Stimulated activated naive CD4-positive, alpha-beta T cell treated with Interleukin-2 at 50 U/mL for 16 hours (primary cell): ENCODE measurements at places on chromosomes 5 and 9.

- DNase-seq = peak; percentile 53
These were observed 54.7 kb upstream of the SUSD3 start for GRCh38 chr9:93003552-93004407.

DNA sequence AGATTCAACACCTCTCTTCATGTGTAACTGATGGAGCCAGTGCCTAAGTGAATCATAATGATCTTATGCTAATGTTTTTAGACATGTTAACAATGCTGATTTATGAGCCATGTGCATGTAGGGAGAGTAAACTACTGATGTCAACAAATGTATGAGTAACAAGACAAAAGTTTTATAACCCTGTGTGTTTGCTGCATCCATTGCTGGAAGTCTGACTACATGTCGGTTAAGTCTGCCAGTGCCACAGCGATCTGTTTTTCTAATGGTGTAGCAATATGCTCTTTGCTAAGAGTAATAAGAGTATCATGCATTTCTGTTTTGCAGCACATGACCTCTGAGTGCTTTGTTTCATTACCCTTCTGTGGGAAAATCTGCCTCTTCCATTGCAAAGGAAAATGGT, 26.4 kb upstream of the TMOD1 start:
- no peak for DNase-seq

DNA sequence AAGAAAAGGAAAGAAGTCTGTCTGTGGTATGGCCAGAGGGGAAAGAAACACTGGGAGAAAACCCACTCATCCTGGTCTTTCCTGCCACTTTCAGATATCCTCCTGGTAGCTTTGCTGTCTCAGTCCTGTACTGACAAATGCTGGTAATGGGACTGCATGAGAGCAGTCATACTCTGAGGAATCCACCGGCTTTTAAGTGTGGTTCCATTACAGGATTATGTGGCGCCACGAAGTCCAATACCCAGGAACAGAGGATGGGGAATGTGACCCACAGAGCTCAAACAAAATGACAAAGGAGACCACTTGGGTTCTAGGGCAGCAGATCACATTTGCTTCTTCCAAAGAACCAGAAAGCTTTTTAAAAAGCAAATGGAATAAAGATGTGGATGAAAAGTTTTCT, 26.3 kb upstream of the FBP1 start:
- DNase-seq = no peak

- no peak for DNase-seq
These were observed 67.8 kb upstream of the SLC25A51 start for GRCh38 chr9:37971691-37972090.

GRCh38 chr5:150410524-150411244, 2.0 kb downstream of the CD74 start:
- peak; percentile 15 for DNase-seq

DNA sequence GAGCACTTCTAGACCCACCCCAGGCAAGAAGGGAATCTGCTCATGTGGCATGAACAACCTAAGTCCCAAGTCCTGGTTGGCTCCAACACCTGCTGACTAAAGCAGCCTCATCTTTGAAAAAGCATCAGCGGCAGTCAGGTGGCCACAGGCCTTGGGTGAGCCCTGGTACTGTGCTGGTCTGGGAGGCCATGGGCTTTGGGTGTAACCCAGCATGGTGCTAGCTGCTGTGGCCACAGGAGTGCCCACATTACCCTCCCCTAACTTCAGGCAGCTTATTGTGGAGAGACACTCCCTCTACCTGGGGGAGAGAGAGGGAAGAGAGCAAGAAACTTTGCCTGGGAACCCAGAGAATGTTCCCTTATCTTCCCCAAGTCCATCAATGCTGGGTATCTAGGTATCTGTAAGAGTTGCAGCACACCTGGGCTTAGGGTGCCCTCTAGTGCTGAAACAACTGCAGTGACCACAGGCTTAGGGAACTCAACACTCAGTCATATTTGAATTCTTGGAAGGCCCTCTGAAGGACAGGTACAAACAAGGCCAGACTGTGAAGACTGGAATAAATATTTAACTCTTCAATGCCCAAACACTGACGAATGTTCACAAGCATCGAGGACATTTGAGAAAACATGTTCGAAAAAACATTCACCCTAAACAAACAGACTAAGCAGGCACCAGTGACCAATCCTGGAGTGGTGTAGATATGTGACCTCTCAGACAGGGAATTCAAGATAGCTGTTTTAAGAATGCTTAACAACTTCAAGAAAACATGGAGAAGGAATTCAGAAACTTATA, 69.9 kb upstream of the OR2K2 start:
- no peak for DNase-seq

- no peak for DNase-seq
These were observed 63.3 kb upstream of the TAF1L start for GRCh38 chr9:32698706-32699277.

DNA sequence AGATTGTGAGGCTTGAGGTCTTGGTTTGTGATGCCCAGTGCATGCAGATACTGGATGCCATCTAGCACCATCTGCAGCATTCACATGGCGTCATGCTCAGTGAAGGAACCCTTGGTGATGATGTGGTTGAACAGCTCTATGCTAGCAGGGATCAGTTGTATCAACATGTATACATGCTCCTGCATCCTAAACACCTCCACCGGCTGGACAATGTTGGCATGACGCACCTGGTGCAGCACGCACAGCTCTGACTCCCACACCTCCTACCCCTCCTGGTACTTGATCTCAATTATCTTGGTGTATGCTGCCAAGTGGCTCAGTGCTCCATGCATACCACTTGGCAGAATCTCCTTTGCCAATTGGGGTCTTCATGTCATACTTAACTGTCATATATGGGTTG, 49.1 kb downstream of the MTREX start:
- no peak for DNase-seq

- no peak for DNase-seq
These were observed 57.6 kb downstream of the IPPK start for GRCh38 chr9:92612292-92612691.

- no peak for DNase-seq
These were observed 43.5 kb downstream of the FBN2 start for GRCh38 chr5:128494516-128494915.

DNA sequence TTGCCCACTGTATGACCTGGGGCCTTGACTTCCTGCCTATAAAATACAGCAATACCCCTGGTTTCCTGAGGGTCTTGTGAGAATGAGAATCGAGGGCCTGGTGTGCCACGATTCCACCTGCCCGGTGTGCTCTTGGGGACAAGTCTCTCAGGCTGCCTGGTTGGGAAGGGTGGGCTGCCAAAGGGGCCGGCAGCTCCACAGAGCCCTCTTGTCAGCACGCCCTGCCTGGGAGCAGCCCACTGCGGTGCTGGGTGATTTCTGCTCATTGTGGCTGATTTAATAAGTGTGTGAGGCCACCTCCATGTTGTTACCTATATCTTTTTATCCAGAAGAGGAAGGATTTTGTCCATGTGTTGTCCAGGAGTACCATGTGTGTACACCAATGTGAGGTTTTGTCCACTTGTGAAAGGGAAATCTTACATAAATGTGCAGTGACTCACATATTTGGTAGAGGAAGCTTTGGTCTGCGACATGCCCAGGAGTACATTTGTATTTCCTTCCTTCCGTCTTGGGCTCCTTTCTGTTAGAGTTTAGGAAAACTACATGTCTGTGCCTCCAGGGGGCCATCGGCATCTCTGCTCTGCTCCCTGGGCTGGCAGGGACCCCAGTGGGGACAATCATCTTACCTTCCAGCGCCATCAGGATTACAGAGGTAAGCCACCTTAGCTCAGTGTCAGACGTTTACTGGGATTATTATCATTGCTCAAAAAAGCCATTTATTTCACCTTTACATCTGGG, 108.6 kb downstream of the PHF2 start:
- DNase-seq = no peak

GRCh38 chr5:60223342-60223741, 329.8 kb upstream of the PDE4D start:
- no peak for DNase-seq

GRCh38 chr5:179375236-179375685, 30.0 kb upstream of the ADAMTS2 start:
- DNase-seq = no peak

DNA sequence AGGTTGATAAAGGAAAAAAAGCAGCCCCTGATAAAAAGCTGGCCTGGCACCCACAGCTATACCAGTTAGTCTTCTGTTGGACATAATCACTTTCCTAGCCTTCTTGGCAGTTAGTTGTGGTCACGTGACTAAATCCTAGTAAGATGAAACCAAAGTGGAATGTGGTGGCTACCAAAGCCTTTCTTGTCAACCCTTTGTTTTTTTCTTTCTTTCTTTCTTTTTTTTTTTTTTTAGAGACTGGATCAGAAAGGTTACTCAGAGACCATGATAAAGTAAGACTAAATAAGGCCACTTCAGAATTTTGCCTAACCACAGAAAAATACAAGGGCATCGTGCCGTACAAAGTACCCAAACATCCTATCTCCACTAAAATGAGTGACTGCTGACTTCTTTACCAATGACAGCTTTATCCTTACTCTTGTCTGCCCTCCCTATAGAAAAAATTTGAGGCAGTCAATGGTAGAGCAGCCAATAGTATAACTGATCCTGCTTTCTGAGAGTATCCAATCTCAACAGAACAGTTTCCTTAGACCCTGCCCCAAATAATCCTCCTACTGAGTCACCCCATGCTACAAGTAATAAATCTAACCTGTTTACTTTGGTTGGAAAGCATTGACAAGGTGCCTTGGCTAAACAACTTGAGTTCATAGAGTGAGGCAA, 14.2 kb upstream of the KIF27 start:
- DNase-seq = no peak

GRCh38 chr5:134620634-134621033, 12.0 kb downstream of the SAR1B start:
- DNase-seq = no peak

- DNase-seq = no peak
These were observed 6.4 kb upstream of the SLC2A8 start for GRCh38 chr9:127390563-127390962.

GRCh38 chr9:127919253-127919815, 2.5 kb upstream of the ST6GALNAC4 start:
- peak; percentile 34 for DNase-seq

- DNase-seq = no peak
These were observed 53.7 kb downstream of the EXD3 start for GRCh38 chr9:137369061-137369787.

GRCh38 chr9:109969011-109969410, 189.0 kb downstream of the PALM2AKAP2 start:
- no peak for DNase-seq

DNA sequence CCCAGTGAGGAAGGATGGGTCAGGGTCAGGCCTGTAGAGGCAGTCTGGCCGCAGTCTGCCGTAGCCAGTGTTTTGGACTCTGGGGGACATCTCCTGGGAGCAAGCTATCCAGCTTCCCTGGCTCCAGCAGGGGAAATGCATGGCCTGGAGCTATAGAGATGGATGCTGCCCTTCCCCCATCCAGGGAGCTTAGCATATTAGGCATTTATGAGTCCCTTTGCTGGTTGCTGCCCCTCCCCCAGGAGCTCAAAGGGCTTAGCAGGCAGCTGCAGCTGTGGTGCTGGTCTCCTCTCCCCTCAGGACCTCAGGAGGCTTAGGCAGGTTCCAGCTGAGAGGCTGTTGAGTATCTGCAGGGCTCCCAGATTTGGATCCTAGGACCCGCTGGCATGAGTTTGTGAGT, 1158.7 kb downstream of the DTWD2 start:
- no peak for DNase-seq

GRCh38 chr5:51810592-51810991, 427.3 kb downstream of the ISL1 start:
- DNase-seq = no peak

GRCh38 chr9:88706193-88707113, 171.5 kb downstream of the NXNL2 start:
- no peak for DNase-seq

GRCh38 chr5:116872986-116873385, 298.4 kb upstream of the SEMA6A start:
- DNase-seq = no peak

DNA sequence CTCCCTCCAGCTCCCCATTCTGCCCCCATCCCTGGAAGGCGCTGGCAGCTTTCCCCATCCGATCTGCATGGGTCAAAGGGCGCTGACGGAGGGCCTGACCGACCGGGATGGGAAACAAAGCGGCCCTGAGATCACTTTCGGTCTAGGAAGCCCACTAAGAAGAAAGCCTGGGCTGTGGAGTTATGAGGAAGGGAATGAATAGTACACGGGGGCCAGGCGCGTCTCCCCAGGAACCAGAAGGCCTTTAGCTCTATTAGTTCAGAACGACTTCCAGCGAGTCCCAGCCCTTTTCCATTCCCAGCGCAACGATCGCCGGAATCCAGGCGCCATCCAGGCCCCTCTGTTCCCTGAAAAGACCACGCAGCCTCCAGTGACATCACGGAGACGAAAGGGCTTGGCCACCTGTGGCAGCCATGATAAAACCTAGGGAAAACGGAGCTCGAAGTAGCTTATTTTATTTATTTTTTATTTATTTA, 70.1 kb upstream of the CCDC180 start:
- no peak for DNase-seq

DNA sequence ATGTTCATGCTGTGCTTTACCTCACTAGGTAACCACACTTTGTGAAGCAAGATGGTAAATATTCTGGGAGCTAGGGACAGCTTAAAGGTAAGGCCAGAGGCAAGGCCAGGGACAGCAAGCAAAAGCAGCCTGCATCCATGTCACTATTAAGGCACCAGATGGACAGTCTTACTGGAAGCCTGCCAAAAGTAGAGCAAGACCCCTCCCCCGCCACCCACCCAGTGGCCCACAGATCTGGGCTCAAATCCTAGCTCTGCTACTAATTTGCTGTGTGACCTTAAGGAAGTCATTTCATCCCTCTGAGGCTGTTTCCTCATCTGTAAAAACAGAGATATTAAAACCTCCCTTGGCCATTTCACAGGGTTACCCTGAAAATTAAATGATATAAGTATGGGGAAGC, 13.2 kb upstream of the ERMP1 start:
- no peak for DNase-seq

DNA sequence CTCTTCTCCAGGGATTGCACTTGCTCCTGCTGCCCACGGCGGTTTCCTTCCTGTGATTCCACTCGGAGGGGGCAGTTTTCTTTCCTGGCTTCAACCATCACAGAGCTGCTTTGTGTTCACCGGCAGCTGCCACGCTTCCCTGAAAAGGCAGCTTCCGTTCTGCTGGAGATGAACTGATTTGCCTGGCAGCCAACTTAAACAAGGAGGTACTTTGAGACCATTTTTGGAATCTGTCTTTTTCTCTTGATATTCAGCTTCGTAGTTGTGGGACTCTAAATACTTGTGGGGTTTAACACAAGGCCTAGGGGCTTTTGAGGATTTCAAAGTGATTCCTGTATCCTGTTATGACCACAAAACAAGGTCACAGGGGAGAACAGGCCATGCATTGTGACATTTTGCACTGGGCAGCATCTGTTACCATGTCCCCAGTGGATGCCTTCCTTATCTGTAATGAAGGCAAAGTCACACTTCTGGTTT, 192.0 kb downstream of the MTRR start:
- no peak for DNase-seq

GRCh38 chr5:62299101-62299500, 6.9 kb upstream of the KIF2A start:
- DNase-seq = no peak

DNA sequence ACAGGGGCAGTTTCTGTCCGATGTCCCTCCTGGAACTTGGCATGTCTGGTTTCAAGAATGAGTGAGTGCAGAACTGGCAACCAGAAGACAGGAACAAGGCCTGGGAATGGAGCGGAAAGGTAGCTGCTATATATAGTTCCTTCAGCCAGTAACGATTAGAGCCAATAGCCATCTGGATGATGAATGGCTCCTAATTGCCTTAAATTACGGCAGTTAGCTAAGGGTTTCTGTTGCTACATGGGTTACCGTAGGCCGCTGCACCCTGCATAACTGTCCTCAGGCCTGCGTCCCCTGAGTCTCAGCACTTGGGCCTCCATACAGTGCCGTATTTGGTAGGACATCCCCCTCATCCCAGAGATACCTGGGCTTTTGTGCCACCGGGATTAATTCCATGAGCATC, 29.4 kb downstream of the WWC1 start:
- no peak for DNase-seq

- no peak for DNase-seq
These were observed 139.5 kb upstream of the KLF9 start for GRCh38 chr9:70553707-70554673.
